Hematopoietic multipotent progenitor cell treated with erythropoietin and hydrocortisone succinate and interleukin-3 and kit ligand, for 8 days (in vitro differentiated cells): ENCODE measurements at places on chromosomes 16 and 17.

DNA sequence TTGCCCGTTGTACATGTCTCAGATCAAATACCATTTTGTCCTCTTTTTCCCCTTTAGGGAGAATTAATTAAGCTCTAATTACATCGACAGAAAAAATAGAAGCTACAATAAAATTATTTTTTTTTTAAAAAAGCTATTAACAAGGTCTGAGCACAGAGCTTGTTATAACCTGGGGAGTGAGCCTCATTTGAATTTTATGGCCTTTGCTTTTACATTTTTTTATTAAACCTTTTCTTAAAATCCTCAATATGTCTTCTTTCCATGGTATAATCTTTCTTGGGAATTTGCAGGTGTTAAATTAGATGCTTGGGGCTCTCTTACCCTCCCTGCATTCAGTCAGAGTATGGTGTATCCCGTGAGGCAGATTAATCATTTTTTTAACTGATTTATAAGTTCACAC lies 212.5 kb upstream of the XYLT1 start:
- no peak for DNase-seq

DNA sequence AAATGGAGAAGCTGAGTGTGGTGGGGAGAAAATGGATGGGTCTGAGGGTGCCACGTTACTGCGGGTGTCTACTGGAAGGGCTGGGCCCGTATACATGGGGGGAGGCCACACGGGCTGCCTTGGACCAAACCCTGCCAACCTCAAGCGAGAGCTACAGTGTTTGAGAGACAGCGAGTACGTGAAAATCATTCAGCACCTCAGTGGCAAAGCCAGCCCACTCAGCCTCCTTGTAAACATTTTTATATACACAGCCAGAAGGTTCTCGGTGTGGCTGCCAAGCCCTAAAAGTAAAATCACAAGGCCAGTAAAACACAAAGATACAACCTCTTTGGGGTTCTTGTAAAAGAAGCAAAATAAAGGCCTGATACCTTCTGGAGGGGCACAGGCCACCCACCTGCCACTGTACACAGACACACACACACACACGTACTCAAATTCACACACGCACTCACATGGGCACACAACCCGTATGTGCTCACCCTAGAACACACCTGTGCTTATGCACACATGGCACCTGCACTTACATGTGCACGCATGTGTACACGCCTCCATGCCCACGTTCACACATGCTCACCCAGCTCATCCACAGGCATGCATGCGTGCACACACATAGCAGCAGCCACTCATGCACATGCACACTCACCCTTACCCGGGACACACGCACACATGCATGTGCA lies 102.8 kb downstream of the GSG1L start:
- DNase-seq, result no peak

GRCh38 chr17:8552577-8553320 lies 77.8 kb downstream of the MYH10 start:
- no peak for DNase-seq

GRCh38 chr17:34163646-34164045 lies 91.4 kb upstream of the CCL2 start:
- DNase-seq, result peak; percentile 24

- no peak for DNase-seq
These were observed 18.6 kb downstream of the CD300LB start for GRCh38 chr17:74512624-74513091.

GRCh38 chr17:5786510-5786875 lies 202.2 kb upstream of the NLRP1 start:
- no peak for DNase-seq

DNA sequence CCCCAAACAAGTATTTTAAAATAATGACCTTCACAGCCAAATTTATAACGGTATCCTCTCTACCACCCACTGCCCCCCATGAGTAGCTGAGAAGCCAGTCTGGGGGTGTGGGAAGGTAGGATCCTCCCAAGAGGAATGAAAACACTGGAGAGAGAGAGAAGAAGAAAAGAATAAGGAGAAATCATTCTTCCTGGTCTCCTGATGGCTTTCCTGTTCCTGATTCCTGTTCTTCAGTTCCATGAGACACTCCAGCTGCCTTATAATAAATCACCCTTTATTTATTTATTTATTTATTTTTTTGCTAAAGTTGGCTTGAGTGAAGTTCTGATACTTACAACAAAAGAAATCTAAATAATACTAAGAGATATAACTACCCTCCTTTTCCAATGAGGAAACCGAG lies 56.4 kb upstream of the FAM20A start:
- DNase-seq, result no peak

DNA sequence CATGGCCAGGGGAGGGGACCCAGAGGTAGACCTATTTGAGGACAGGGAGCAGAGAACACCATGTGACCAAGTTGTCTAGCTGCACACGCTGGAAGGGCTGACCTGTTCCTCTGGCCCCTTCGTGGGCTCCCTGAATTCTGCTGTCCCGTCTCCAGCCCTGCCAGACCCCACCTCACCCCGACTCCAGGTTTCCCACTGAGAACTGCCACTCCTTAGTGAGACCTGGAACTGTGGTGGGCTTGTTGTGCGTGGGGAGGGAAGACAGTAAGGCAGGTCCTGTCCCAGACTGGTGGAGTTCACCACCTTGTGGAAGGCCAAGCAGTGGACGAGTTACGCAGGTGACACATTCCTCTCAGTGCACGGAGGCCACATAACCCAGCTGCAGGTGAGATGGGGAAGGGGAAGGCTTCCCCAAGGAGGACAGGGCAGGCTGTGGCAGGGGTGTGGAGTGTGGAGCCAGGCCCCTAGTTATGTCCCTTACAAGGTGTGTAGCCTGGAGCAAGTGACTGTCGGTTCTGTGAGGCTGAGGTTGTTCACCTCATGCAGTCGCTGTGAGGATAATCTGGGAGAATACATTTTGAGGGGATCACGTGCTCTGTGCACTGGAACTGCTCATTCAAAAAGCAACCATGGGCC lies 54.7 kb downstream of the USP22 start:
- DNase-seq, result no peak

GRCh38 chr17:47978324-47978723 lies 7.4 kb downstream of the CDK5RAP3 start:
- peak; percentile 61 for DNase-seq

DNA sequence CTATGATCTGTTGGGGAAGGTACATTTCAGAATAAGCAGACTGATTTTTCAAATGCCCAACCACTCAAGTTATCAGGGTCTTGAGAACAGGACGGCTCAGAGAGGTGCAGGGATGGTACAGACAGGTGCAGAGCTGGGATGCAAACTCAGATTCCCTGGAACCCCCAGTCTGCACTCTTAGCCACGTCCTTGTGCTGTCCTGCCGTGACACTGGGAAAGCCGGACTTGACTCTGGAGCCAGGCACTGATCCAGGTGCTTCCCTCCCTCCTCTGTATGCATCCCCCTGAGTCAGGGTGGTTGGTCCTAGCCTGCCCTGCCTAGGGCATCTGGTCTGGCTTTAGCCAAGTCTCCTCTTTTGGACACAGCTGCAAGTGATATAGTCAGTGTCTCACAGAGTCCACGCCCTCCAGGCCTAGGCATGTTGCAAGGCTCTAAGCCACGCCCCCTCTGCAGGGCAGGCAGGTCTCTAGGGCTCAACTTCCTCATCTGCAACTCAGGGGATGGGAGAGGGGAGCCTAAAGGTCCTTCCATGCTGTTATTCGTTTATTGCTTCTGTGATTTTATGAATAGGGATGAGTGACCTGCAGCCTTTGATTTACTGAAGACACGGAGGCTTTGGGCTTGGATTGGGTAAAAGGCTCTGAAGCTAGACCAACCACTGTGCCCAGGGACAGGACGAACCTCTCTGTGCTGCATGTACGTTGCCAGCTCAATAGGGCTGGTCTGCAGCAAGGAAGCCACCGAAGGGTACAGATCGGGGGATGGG lies 97.3 kb downstream of the SDK2 start:
- DNase-seq, result peak; percentile 68

GRCh38 chr16:47634727-47635126 lies 173.6 kb downstream of the PHKB start:
- DNase-seq, result no peak

DNA sequence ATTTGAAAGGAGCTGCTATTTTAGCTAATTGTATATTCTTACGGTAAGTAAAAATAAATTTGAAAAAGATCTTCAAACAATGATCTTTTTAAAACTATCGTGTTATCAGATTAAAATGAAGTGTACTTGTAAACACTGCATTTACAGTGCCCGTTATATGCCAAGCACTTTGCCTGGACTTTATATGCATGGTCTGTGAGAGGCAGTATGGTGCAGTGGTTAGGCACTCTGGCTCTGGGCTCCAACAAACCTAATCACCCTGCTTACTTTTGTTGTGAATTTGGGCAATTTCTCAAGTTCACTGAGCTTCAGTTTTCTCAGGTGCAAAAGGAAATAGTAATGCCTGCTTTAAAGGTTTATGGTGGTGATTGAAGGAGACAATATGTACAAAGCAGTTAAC lies 1.4 kb downstream of the PMP22 start:
- peak; percentile 17 for DNase-seq

DNA sequence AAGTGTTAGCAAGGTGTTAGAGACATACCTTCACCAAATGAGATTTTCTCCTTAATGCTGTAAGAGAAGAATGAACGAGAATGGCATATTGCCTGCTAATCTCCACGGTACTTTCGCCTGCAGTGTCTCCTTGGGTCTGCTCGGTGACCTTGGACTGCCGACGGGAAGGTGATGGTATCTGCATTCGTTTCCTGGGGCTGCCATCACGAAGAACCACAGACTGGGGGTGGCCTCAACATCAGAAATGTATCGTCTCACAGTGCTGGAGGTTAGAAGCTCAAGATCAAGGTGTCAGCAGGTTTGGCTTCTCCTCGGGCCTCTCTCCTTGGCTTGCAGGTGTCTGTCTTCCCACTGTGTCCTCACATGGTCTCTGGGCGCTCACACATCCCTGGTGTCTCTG lies 86.3 kb upstream of the TNRC6C start:
- no peak for DNase-seq

DNA sequence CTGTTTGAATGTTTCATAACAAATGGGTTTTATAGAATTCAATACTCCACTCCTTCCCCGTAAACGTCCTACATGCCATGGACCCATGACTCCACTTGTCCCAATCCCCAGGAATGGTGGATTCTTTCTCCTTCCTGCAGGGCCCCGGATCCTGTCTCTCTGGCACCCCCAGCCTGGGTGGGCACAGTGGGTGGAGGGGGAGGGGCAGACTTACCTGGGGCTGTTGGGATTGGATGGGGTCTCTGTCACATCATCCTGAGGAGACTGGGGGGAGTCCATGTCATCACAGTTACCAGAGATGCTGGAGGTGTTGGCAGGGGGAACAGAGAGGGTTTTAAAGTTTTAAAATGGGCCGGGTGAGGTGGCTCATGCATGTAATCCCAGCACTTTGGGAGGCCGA lies 13.2 kb downstream of the TRPV3 start:
- DNase-seq, result no peak

- DNase-seq, result peak; percentile 38
These were observed 471.6 kb downstream of the SOX9 start for GRCh38 chr17:72592242-72592966.

GRCh38 chr16:57145046-57146021 lies 40.5 kb downstream of the PSME3IP1 start:
- no peak for DNase-seq

- DNase-seq, result no peak
These were observed 55.4 kb upstream of the DOC2B start for GRCh38 chr17:236641-237405.

DNA sequence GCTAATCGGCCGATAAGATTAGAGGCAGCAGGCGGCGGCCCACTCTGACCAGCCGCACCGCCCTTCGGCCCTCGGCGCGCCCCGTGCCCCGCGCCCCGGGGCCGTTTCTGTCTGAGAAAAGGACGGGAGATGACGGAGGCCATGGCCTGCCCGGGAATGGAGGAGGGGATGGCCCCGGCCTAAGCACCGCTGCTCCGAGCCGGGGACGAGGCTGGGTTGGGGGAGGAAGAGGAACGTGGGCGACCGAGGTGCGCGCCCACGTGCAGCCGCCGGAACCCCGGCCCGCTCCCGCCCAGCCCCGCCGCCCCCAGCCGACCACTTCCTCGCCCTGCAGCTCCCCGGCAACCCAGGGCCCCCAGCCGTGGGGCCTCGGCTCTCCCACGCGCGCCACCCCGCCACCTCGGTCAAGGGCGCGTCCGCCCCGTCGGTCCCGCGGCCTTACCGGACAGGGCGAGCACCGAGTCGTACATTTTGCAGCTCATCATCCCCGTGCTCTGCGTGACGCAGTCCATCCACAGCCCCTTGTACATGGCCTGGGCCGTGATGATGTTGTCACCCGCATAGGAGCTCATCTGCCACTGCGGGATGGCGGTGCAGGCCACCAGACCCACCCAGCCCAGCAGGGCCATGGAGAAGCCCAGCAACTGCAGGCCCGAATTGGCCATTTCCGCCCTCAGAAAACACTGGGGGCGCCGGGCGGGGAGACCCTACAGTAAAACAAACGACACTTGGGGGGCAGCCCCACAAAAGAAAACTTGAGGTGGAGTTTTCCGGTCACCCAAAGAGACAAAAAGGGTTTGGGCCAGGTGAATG lies 693 bp downstream of the CLDN7 start:
- peak; percentile 14 for DNase-seq

- DNase-seq, result peak; percentile 77
These were observed 33.8 kb upstream of the KPNB1 start for GRCh38 chr17:47615766-47616424.

GRCh38 chr17:77834170-77835115 lies 124.1 kb upstream of the TNRC6C start:
- peak; percentile 92 for DNase-seq

DNA sequence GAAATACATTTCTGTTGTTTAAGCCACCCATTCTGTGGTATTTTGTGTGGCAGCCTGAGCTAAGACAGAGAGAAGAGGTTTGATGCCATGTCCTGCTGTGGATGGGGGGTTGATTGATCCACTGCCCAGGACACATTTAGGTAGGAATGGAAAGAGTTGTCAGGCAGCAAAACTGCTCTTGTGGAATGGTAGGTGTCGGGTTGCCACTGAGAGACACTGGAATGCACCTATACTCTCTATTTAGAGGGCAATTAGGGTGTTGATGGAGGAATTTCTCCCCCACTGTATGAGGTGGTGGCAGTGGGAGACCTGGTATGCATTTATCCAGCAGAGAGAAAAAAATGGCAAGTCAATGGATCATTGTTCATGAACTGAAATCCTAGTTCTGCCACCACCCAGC lies 30.9 kb downstream of the CBLN1 start:
- DNase-seq, result no peak

- no peak for DNase-seq
These were observed 5.8 kb downstream of the PDK2 start for GRCh38 chr17:50100921-50101345.

DNA sequence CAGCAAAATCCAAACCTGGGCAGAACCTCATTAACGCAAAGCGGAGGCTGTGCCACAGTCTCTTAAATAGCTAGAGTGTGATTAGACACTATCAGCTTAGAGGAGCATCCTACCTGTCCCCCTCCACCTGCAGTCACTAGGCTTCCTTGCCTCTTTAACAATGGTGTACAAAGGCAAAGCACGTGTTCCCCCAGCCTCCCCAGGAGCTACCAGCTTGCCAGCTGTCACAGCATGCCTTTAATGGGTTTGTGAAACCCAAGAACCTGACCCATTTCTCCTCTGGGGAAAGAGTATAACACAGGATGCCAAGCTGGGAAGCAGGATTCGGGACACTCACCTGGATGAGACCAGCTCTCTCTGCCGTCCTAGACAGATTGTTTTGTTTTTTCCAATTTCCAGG lies 37.2 kb upstream of the TBX2 start:
- DNase-seq, result no peak

GRCh38 chr17:39659279-39660010 lies 5.7 kb upstream of the TCAP start:
- no peak for DNase-seq
